ENCODE measurements at places on chromosomes 2 and 18.

GRCh38 chr2:130871843-130872740 lies 35.4 kb downstream of the ARHGEF4 start:
- no peak for DNase-seq

GRCh38 chr18:24934258-24934932 lies 417.6 kb downstream of the ZNF521 start:
- DNase-seq = no peak

DNA sequence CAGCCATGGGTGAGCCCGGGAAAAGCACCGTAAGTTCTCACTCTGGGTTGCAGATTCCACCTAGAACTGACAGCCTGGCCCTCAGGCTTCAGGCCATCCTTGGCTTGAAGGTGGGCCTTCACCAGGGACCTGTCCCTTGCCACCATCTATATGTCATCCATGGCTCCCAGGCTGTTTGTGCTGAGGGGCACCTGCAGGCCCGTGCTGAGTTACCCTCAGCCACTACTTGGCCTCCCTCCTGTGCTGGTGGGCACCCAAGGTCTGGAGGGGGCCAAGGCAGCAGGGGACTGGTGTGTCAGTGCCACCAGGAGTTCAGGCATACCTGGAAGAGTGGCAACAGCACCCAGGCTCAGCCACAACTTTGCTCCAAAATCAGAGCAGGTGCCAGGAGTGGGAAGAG lies 326.2 kb upstream of the SMIM21 start:
- no peak for DNase-seq

GRCh38 chr18:36672437-36673344 lies 156.1 kb downstream of the TPGS2 start:
- DNase-seq = no peak

GRCh38 chr2:234075947-234076346 lies 25.4 kb downstream of the SPP2 start:
- no peak for DNase-seq

DNA sequence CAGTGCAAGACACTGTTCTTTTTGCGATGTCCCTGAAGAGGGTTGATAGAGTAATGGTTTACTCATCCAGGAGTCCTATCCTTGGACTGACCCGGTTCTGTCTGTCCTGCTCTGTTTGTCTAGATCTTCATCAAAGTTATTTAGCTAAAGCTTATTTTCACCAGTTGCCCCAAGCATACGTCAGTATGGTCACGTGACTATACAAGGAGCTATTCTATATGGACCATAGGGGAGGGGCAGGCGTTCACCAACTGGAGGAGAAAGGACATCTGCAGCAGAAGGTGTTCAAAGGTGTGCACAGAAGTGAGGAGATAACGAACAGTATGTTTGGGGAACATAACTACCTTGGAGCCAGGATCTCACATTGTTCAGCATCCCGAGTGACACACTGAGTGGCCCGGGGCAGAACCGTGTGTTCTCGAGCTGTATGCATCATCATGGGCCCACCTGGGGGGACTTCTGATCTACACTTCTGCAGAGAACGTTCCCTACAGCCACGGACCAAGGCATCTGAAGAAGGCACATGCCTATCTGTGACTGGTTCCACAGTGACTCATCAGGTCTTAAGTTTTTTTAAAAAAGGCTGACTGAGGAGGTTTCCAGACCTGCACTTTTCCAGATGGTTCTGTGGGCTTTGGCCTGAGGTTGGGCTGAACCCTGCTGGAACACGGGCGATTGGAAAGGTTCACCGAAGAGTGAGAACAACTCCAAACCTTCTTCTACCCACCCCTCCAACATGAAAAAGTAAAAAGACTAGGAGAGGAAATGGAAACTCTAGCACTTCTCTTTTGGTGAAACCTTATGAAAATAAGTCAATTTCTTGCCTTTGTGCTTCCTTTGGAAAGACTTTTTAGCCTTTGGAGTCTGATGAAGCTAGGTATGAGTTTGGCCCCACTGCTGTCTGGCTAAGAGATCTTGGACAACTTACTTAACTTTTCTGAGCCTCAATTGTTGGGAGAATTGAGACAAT lies 68.6 kb upstream of the YWHAQ start:
- no peak for DNase-seq

GRCh38 chr2:152100961-152101360 lies 2.1 kb upstream of the CACNB4 start:
- no peak for DNase-seq

GRCh38 chr18:58762781-58763171 lies 91.5 kb downstream of the MALT1 start:
- DNase-seq = no peak
